ENCODE measurements at places on chromosomes 5 and 9.

- DNase-seq: no peak
Measured at GRCh38 chr9:134414900-134415425, 88.7 kb downstream of the RXRA start.

DNA sequence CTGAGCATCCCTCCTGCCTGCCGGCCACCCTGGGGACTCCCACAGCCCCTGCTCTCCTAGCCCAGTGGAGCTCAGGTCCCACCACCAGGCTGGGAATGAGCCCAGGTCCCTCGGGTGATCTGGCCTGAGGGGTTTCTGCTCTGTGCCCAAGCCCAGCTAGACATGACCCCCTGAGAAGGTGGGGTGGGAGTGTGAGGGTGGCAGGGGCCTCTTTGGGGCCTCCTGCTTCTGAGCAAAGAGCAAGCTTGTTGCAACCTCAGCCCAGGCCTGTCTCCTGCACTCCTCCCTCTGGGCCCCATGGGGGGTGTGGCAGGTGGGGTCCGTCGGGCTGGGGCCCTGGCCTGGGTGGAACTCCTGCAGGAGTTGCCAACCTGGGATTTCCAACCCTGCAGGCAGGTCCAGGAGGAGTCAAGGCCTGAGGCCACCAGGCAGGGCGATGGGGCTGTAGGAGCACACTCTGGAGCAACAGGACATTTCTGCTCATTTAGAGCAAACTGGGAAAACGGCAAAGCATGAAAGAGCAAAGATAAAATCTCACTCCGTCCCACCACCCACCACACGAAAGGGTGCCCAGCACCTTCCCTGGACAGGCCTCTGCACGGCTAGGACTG, 11.4 kb upstream of the NRARP start:
- no peak for DNase-seq

DNA sequence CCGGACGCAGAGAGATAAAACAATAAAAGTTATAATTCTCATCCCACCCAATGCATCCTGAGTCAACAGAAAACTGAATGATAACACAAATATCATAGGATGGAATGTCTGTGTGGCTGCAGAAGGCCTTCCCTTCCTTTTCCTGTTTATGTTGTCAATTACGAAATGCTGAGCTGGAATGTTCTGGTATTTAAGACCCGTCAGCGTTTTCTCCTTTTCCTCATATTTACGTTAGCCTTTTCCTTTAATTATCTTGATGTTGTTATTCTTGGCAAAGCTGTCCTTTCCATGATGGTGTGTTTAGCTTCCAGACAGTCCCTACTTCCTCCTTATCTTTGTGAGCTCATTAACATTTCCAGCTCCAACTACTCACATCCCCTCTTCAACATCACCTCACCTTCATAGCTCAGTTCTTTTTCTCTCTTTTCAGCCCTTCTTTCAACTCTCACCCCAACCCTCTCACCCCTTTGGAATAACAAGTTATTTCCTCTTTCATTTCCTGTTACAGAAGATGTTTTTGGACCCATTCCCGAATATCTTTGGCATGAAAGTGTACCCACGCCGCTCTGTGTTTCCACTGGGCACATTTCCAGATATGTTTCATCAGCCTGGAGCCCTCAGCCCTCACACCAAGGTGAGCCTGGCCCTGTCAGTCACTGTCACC, 221.6 kb downstream of the NR2F1-AS1 start:
- no peak for DNase-seq

DNA sequence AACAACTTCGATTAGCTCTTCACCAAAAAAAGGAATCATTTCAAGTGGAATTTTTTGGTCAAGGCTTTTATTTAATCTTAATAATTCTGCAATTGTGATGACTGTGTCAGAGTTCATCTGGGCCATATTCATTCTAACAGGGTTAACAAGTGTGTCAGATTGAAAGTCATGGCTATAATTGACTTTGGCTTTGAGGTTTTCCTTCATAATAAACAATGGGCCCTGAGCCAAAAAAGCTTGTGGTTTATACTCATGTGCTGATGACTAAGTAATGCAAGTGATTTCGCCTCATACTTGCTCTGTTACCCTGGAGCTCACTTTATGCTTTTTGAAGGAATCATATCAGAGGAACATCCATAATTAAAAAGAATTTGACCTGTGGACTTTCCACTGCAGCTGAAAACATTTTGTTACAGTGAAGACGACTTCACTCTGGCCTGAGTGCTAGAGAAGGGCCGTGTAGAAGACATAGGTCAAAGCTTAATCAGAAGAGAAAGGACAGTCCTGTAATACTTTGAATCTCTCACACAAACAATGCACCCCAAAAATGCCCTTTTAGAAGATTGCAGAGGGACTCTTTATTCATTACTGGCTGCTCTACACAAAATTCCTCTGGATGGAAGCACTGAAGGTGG, 101.7 kb downstream of the GDNF start:
- DNase-seq: no peak

GRCh38 chr5:81751836-81752643, 1.1 kb upstream of the SSBP2 start:
- DNase-seq: no peak

DNA sequence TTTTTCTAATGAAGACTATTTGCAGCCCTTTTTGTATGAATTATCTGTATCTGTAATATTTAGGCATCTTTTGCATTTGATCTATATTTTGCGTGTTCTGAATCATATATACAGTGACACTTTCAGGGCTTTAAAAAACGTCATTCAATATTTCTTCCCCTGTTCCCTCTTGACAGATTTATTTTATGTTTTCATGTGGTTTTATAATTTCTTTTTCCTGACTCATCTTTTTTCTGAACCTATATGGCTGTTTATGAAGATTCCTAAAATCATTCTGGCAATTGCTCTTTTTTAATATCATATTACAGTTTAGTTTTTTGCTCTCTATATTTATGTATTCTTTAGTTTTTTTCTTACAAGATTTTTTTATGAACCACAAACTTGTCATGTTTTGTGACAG, 67.6 kb downstream of the SMARCA2 start:
- DNase-seq: no peak

GRCh38 chr5:168059131-168059530, 232.3 kb upstream of the WWC1 start:
- no peak for DNase-seq

DNA sequence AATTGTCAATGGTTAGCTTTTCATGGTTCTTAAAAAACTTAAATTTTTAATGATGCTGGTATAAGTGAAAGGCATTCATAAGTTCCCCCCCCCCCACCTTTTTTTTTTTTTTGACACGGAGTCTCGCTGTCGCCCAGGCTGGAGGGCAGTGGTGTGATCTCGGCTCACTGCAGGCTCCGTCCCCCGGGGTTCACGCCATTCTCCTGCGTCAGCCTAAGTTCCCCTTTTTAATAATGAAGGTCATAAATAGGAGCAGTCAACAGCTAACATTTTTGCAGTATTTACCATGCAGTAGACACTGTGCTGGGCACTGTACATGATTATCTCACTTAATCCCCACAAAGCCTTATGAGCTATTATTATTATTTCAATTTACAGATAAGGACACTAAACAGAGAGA, 556.3 kb downstream of the PDE4D start:
- no peak for DNase-seq

DNA sequence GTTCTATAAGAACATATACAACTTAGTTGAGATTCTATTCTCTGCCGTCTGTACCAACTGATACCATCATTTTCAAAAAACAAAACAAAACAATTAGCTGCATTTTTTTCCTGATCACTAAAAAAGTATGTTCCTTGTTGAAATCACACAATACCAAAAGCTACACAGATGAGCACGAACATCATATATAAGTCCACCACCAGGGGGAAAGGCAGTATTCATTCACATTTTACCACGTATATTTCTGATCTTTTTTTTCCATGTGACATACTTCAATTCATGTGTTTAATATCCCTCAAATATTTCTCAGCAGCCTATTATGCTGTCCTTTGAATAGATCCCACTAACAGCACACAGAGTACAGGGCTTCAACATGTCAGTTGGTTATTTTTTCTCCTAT, 40.6 kb downstream of the IRX2 start:
- no peak for DNase-seq

DNA sequence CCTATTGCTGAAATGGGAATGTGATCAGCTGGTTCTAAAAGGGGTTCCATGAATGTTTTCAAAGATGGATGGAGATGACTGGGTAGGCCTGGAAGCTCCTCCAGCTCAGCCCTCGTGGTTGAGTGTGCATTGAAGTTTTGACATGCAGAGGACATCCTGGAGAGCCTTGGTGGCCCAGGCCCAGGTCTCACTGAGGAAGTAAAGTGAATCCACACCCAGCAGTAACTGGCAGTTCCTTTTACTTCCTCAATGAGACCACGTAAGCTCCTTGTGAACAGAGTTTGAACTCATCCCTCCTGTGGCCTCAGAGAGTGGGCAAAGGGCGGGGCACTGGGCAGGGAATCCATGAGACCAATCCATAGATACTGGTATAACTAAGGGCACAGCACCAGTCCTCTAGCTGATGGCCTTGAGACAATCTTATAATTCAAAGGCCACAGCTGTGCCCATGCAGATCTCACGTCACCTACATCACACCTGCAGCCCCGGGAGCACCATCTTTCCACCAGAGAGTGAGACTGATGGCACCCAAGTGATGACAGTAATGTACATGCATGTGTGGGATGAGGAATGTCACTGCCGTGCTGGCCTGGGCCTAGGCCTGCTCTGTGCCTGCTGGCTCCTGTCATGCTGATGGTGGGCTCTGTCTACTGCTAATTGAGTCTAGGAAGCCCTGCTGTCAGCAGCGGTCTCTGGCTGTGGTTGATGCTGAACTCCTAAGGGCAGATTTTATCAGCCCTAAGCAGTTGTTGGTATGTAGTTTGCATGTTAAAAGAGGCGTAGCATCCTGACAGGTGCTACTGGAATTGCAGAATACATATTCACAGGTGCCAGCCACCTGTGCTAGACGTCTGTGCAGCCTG, 257.8 kb downstream of the FSTL4 start:
- no peak for DNase-seq

- DNase-seq: no peak
Measured at GRCh38 chr9:90907056-90907445, 105.4 kb downstream of the SYK start.

DNA sequence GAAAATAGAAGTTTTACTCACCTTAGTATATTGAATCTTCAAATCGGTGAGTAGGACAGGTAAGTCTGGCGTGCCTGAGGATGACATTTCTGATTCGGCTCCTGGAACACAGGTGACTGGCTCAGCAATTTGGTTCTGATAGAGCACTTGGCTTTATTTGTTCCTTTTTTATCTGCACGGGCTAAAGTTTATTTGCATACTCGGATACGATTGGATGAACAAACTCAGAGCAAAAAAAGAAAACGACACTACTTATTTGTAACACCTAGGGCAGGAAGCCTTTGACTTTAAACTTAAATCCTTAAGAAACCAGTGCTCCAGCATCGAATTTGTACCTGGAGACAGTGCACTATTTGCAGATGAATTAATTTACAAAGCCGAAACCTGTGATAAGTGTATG, at the start of gene ALDH1A1:
TSS of gene ALDH1A1 (minus strand) at position 140 of the 400 bp plus-strand sequence. CDS start at position 87, 53 bp downstream.
- DNase-seq: no peak

DNA sequence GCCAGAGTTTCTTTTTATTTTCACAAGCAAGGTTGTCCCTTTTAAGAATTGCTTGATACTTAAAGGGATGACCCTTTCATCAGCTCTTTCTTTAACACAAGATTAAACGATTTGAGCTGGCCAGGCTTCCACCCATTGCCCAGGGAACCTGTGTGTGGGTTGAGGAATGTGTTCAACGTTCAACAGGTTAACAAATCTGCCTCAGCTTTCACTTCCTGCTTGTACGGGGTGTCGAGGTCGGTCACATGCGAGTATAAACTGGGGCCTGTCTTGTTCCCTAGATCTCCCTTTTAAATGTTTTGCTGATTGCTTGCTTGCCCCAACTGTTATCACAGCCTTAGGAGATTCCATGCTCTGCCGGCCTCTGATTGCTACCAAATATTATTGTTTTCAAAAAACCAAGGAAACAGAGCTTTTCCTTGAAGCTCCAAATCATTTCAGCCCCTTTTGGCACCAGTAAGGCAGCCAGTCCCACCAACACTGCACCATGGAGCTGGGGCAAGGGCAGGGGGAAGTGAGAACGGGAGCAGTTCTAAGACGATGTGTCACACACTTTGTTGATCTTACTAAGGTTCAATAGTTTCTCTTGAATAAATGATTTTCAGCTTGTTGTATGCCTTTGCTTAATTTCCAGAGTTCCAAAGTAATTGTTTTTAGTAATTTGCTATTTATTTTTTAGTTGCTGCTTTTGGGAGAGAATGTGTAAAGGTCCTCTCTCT, 10.7 kb upstream of the CLK4 start:
- no peak for DNase-seq

DNA sequence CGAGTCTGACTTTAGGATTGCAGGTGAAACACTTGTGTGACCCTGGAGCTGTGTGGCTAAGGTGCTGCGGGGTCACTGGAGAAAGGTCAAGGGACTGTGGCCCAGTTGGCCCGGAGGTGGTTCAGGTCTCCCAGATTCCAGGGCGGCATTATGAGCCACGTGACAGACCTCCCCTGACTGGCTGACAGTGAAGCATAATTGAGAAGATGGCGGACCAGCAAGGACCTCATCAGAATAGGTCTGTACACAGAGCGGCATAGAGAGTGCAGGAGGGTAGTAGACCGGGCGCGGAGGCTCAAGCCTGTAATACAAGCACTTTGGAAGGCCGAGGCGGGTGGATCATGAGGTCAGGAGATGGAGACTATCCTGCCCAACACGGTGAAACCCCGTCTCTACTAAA, 815 bp upstream of the ODF2 start:
- DNase-seq: no peak

Data from activated gamma-delta T cell treated with anti-CD3 and anti-CD28 coated beads, Interleukin-2, amount 50 U/mL, for 16 hours (primary cell).